ENCODE measurements at places on chromosomes 1 and 21.

DNA sequence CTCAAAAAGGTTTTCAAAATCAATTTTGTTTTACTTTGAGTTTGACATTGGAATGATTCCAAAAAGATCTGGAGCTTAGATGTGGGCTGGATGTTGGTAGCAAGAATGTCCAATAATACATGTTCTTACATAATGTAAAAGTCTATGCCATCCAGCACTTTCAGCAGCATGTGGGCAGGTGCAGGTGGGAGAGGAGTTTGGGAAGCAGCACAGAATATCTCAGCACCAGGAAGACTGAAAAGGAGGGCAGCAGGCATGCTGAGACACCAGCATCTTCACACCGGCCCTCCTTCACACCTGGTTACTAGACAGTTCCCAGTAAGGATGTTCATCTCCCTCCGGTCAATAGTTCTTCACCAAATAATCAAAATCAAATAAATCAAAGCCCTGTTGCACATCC is 166.6 kb downstream of the ZBTB18 start:
- DNase-seq: no peak

DNA sequence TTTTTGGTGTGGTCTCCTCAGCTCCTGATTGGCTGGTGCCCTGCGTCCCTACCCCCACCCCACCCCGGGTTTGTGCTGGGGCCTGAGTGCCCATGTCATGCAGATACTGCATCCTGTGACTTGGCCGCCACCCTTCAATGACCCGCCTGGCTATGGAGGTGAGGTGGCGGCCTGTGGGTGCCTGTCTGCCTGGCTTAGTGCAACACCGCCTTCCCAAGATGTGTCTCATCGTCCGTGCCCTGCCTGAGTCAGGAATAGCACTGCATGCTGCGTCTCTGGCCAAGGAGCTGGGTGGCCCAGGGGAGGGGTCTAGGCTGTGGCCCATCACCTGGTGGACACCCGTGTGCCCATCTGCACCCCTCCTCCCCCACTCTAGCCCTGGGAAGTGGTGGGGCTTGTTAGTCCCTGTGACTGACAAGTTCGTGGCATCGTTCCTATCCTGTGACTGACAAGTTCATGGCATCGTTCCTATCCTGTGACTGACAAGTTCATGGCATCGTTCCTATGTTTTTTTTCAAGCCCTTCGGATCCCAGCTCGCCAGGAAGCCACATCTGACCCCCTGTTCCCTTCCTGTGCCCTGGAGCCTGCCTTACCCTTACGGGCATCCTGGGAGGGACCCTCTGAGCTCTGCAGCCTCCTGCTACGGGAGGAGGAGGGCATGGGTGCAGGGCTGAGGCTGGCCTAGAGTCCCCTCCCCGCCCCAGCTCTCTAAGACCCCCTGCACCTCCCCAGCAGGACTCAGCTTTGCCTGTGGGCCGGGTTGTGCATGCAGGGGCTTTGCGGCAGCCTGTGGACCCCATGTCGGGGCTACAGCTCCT is 7.5 kb downstream of the SLX9 start:
- no peak for DNase-seq

- DNase-seq: no peak
These were observed 70.8 kb downstream of the UBE2T start for GRCh38 chr1:202270871-202271326.

DNA sequence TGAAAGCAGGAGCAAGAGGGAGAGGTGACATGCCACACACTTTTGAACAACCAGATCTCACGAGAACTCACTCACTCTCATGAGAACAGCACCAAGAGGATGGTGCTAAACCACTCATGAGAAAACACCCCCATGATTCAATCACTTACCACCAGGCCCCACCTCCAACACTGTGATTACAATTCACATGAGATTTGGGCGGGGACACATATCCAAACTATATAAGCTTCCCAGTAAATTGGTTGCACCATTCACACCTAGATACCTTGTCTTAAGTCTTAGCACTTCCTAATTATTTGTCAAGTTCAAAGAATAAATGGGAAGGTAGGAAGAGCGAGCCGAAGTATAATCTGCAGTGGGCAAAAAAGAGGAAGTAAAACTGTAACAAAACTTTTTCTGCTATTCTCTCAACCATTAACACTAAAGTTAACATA is 34.3 kb downstream of the AMY1C start:
- DNase-seq: no peak

- DNase-seq: no peak
These were observed 92.9 kb downstream of the BEND5 start for GRCh38 chr1:48683839-48684238.

- no peak for DNase-seq
These were observed 93.2 kb downstream of the KCNJ15 start for GRCh38 chr21:38349977-38350376.

- DNase-seq: no peak
These were observed 9.5 kb downstream of the ERG start for GRCh38 chr21:38488640-38489270.

DNA sequence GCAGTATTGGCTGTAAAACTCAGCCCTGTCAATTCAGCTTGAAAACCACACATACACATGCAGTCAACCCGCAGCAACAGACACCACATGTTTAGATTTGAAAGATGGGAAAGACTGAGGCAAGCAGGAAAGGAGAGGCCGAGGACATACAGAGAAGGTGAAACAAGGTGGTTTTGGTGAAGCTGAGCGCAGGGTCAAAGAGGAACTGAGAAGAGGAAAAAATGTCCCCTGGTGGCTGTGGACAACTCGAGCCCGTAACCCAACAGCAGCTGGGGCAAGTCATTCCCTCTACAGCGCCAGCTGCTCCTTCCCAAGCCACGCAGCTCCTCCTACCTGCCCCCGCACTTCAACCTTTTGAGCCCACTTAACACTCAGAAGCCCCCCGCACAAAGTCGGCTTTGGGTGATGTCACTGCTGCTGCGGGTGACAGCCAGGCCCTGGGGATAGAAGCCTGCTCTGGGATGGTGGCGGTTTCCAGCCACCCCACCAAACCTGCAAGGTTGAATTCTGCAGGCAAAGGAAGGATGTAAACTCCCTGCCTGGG is 63.0 kb downstream of the KCNN3 start:
- no peak for DNase-seq

DNA sequence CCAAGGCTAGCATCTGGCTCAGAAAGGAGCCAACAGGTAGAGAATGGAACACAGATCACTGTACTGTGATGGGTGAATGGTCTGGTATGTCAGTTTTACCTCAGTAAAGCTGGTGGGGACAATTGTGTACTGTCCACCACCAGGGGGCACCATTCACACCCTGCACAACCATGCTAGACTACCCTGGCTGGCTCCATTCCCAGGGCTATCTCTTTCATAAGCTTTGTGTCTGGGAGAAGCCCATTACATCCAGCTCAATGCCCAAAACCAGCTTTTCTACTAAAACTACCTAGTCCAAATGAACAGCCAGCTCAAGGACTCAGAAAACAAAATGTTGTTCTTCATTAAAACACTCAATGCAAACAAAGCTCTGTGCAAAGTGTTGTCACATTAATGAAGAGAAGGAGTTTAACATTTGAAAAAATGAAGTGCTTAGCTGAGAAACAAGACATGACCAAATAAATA is 62.0 kb upstream of the RASAL2 start:
- DNase-seq: no peak

- DNase-seq: no peak
These were observed 210.9 kb downstream of the LTN1 start for GRCh38 chr21:28781602-28782276.

DNA sequence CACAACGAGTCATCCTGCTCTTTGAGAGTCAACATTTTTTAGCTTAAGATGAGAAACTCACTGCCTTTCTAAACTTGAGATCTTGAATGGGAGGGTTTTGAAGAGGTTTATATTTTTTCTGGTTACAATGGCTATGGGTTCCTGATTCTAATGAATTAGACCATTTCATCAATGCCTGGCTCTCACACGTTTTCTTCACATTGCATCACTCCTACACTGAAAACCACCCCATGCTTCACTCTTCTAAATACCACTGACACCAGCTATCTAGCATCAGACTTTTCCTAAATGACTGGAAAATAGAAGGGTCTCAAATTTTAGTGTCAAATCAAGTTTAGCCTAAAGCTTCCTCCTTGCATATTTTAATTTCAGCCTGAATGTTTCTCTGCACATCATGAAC is 606.1 kb upstream of the USP24 start:
- DNase-seq: no peak

DNA sequence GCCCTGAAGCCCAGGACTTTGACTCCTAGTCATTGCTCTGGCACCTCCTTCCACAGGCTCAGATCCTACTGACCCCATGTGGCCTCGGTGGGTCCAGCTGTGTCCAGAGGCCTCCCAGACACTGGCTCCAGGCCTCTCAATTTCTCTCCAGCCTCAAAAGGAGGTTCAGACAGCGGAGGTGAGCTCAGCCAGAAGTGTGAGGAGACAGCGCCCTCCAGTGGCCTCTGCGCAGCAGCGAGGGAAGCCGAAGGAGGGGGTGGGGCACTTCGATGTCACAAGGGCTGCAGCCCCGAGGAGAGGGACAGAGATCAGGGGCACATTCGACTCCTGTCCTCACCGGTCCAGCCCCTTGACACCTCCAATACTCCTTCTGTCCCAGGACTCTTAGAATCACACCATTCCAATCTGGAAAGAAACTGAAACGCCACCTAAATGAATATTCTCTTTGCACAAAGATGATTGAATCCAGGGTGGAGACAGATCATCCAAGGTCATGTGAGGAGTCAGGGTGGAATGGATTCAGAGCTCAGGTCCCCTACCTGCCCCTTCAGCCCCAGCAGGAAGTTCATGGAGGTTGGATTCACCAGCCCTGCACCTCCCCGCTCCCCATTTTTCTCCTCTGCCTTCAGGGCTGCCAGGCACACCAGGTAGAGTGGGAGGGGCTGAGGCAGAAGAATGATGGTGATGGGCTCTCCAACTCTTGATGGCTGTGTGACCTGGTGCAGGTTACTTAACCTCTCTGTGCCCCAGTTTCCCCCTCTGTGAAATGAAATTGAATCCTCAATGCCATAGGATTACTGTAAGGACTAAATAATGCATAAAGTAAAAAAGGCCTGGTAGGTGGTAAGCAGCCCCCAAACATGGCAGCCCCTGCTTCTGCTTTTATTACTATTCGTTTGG is 34.8 kb upstream of the ZBTB40 start:
- DNase-seq: peak; percentile 61

DNA sequence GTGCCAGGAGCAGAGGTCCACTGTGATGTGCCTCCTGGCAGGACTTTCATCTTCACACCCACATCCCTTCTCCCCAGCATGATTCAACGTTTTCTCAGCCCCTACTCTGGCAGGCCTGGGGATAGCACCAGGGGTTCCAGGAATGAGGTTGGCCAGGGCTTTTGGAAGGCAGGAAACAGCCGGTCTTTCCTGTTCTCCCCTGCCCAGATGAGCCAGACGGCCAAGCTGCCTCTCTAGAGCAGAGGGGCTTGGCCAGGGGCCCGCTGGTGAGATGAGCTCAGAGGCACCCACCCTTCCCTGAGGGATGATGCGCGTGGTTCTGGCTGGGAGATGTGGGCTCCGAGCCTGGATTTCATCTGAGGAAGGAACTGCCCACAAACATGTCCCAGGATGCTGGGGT is 4.3 kb upstream of the MFAP2 start:
- no peak for DNase-seq

- no peak for DNase-seq
These were observed 245.8 kb downstream of the MATN1 start for GRCh38 chr1:30477588-30477987.

DNA sequence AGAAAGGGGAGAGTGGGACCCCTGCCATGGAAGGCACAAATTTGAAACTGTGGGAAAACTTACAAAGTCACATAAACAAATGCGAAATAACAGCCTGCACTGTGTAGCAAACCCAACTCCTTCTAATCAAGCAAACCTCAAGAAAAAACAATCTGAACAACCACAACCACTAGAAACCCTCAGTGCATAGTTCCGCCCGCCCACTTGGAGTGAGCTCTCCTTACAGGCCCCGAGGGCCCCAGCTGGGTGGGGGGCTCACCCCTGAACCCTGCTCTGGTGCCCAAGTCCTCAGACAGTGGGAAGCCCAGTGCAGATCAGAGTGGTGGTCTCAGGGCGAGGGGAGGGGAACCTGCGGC is 931 bp upstream of the MXRA8 start:
- DNase-seq: no peak

GRCh38 chr1:65421351-65422025 is 1.0 kb downstream of the LEPR start:
- DNase-seq: no peak
